ENCODE measurements at places on chromosomes 12 and 14.

DNA sequence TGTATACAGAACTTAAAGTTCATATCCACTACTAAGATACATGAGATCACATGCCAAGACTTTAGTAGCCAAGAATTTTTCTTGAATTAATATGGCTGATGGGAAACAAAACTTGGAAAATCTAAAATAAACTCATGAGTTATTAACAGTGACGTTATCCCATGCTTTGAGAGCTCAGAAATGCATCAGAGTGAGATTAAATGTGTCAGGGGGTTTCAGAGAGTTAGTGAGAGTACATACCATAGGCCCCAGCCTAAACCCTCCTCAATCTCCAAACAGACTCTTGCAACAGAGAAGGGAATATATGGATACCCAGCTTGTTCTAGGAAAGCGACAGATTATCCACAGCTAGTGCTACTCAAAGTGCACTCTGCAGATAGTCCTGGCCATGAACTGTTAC lies 19.3 kb downstream of the SLC35F4 start:
- DNase-seq, result no peak

- no peak for DNase-seq
Observed at GRCh38 chr12:25992026-25992782, 33.7 kb downstream of the RASSF8 start.

DNA sequence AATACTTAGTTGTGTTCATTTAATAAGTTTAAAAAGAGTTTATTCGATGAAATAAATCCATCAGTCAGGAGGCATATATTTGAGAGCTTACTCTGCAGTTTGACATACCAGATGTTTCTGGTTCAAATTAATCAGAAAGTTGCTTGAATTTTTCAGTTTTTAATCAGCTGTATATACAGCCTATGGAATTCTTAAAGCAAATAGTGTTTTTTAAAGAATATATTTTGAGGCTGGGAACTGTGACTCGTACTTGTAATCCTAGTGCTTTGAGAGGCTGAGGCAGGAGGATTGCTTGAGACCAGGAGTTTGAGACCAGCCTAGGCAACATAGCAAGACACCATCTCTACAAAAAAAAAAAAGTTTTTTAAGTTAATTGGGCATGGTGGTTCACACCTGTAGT lies 112.1 kb downstream of the MON2 start:
- no peak for DNase-seq

- DNase-seq, result no peak
Observed at GRCh38 chr12:20681334-20681733, 13.8 kb upstream of the SLCO1C1 start.

DNA sequence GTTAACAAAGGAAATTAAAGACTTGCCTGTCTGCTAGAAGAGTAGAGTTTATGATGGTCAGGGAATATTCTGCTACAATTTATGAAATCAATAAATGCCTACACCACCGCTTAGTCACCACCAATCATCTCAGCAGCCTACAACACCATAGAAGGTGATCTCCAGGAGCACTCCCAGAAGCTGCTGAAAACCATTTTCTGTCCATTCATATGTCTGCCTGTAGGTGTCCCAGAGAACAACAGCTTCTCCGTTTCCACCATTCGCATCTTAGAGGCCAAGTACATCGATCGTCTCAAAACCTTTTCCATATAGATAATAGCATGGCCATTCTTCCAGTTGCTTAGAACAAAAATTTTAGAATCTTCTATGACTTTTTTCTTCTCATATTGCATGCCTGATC lies 303.4 kb downstream of the KCNC2 start:
- DNase-seq, result no peak

All from NCI-H1694 (cell line).